ENCODE measurements at places on chromosomes 1 and 21. TPM values are rescaled to one million over a fixed set of nuclear protein-coding genes. Genes with fewer than 3 reads are reported as not detected.

Gene PRMT6
- total RNA-seq: 23.8 TPM

Gene MCOLN2
- not detected for total RNA-seq

Gene FLG2
- total RNA-seq: not detected

DNA sequence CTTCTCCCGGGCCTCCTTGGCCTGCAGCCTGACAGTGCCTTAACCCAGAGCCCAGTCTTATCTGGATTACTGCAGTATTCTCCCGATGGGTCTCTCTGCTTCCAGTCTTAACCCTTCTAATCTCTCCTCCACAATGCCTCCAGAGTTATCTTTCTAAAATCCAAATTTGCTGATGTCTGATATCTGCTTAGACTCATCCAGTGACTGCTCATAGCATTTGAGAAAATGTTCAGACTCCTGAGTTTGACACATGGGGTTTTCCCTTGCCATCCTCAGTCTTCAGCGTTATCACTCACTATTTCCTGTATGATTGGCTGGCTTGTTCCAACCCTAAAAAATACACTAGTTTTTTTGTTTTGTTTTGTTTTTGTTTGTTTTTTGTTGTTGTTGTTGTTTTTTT lies 102.0 kb downstream of the FMN2 start:
- DNase-seq: no peak

DNA sequence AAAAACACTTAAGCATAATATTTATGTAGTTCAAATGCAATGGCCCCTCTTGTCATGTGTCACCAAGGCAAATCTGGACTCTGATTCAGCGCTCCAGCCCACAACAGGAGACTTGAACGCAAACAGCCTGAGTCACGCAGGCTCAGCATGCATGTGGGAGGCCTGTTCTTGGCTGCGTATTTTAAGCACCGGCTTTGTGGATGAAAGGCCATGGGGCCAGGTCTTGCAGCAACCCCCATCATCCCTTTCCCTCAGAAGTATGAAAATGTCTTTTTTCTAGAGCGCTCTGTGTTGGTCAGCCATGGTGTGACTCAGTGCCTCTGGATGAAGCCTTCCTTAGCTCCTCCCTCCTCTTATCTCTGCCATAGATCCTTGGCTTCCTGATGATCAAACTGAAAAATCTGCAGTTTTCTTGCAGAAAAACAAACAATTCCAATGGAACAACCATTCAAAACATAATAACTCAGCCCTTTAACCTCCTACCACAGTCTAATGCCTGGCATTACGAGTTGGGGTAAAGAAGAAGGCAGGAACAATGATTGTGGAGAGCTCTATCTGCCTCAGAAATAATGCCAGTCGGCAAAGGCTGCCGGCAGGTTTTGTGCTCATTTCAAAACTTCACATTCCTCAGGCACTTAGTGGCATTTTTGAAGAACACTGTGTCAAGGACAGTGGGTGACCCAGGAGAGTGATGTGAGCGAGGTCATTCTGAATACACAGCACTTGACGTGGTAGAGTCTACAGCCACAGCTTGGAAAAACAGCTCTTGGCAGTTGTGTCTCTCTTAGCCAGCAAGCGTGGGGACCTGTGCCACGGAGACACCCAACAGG lies 167.5 kb downstream of the CLIC6 start:
- DNase-seq: peak; percentile 72

DNA sequence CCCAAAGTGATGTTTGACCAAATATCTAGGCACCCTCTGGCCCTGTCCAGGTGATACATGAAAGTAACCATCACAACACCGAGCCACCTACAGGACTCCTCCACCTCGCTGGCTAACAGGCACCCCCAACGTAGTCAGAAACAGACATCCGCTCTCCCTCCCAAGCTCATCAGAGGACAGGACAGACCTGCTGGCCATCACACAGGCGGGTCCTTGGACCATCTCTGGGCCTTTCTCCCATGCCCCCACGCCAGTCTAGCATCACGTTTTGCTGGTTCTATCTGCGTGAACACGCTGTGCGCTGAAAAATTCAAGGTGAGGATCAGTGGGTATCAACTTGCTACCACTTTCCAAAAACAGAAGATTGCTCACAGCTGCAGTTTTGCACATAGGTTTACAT lies 21.4 kb upstream of the ADARB1 start:
- DNase-seq: no peak

DNA sequence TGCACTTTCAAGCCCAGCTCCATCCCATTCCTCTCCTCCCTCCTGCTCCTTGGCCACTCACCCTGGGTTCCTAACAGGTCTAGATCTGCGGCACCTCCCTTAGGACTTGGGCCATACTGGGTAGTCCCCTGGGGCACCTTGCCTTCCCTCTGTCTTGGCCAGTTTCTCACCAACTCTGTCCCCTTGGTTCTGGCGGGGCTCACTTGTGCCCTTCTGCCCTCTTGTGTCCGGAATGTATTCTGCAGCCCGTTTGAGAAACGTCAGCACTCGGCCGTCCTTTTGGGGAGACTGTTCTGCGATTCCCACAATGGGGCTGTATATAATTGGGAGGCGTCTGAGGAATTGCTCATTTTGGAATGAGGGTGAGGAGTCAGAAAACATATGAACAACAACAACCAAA lies 162.4 kb downstream of the ZSCAN20 start:
- peak; percentile 40 for DNase-seq

GRCh38 chr1:94303005-94303404 lies 65.6 kb upstream of the ARHGAP29 start:
- DNase-seq: no peak

DNA sequence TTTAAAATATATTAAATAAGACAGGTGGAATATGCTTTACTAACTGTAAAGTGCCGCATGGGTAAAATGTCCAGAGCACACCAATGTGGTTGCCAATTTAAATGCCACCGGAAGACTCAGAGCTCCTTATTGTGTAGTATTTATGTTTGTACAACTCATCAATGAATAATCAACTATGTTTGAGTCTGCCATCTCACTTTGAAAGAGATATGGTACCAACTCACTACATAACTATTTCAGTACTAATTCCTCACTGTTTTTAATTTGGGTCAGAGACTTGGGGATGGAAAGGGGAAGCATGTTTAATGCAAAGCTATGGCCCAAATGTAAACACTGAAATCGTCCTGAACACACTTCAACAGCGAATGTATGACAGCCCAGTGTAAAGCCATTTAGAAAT lies 144.8 kb downstream of the NR5A2 start:
- DNase-seq: no peak

GRCh38 chr1:220817907-220818306 lies 31.2 kb downstream of the MTARC1 start:
- no peak for DNase-seq

- no peak for DNase-seq
Measured at GRCh38 chr1:58839846-58840835, 56.3 kb upstream of the JUN start.
